ENCODE measurements at places on chromosomes 16 and 17.
A peak's percentile ranks its signal among the peaks of the same experiment; 100 is the strongest.

DNA sequence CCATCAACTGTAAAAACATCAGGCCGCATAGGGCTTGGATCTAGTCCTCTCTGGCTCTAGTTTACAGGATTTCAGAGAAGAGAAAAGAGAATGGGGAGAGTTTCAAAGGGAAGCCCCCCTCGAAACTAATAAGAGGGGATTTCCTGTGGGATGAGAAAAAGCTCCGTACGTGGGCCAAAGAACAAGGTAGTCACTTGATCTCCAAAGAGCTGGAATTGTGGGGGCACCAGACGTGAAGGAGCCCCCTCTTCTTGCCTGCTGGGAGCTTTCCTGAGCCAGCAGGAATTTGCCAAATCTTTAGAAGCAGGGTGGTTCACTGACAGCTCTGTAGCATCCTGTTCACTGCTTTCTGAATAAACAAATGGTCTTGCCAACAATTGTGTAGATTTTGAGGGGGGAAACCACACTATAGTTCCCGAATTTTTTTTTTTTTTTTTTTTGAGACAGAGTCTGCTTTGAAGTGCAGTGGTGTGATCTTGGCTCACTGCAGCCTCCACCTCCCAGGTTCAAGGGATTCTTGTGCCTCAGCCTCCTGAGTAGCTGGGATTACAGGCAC, 7.0 kb upstream of the TMIGD1 start:
- no peak for DNase-seq

- no peak for DNase-seq
Observed at GRCh38 chr17:36144981-36145729, 31.3 kb downstream of the TBC1D3B start.

DNA sequence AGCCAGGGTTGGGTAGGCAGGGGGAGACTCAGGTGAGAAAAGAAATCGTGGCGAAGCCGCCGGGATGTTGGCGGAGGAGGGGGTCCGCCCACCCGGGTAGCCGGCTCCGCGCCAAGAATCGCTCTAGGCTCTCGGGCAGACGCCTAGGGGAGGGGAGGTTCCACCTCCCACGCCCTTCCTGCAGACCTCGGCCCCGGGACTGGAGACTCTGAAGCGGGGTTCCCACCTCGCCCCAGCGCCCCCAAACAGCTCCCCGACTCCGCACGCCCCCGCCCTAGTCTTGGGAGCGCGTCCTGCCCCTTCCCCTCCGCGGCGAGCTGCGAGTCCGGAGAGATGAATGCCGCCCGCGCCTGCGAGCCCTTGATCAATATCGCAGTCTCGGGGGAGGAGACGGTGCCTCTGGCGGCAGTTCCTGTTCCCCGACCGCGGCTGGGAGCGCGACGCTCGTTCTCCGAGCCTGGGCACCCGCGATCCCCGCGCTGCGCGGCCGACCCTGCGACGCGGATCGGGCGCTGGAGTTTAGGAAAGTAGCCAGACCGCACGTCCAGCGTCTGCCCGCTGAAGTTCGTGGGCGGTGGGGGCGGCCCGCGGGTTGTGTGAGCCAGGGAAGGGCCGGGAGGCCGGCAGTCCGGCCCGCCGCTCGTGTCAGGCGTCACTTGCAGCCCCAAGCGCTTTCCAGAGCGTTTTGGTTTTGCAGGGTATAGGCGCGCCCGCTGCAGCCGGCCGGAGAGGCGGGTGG, 790 bp downstream of the CRHR1 start:
- no peak for DNase-seq

DNA sequence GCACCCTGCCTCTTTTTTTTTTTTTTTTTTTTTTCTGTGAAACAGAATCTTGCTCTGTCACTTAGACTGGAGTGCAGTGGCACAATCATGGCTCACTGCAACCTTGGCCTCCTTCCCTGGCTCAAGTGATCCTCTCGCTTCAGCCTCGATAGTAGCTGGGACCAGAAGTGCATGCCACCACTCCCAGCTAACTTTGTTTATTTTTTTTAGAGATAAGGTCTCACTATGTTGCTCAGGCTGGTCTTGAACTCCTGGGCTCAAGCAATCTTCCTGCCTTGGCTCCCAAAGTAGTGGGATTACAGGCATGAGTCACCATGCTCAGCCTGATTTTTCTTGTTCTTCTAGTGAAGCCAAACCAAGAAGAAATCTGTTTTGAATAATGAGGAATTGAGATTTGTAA, 25.0 kb downstream of the CDK12 start:
- DNase-seq, result no peak

DNA sequence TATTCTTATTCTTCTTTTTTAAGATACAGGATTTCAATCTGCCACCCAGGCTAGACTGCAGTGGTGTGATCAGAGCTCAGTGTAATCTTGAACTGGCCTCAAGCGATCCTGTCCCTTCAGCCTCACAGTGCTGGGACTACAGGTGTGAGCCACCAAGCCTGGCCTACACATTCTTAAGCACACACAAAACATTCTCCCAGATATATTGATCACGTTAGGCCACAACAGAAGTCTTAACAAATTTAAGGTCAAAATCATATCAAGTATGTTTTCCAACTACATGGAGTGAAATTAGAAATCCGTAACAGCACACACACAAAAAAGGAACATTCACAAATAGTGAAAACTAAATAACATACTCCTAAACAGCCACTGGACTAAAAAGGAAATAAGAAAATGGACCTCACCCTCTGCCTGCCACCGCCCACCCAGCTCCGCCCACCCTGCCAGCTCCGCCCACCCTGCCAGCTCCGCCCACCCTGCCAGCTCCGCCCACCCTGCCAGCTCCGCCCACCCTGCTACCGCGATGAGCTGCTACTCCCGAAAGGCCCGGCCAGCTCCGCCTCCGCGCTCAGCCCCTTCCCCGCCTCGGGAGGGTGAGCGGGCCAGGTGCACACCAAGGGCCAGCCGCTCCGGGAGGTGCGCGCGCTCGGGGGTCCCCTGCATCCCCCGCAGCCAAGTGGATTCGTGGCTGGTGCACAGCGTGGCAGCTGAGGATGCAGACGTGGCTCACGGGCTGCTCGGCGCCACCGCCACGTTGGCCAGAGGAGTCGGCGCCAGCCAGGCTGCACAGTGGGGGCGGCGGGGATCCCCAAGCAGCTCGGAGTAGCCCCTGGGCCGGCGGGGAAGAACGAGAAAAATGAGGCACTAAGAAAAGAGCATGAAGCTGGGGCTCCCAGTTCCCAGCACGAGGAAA, 41.2 kb downstream of the C16orf87 start:
- DNase-seq, result peak; percentile 70

- DNase-seq, result no peak
Observed at GRCh38 chr16:30561089-30561816, 3.1 kb upstream of the ZNF764 start.

GRCh38 chr16:80656711-80657150, 115.9 kb downstream of the DYNLRB2 start:
- peak; percentile 49 for DNase-seq

- DNase-seq, result no peak
Observed at GRCh38 chr17:69348429-69348828, 21.5 kb upstream of the ABCA5 start.

- no peak for DNase-seq
Observed at GRCh38 chr17:21303441-21304065, 19.0 kb downstream of the MAP2K3 start.

DNA sequence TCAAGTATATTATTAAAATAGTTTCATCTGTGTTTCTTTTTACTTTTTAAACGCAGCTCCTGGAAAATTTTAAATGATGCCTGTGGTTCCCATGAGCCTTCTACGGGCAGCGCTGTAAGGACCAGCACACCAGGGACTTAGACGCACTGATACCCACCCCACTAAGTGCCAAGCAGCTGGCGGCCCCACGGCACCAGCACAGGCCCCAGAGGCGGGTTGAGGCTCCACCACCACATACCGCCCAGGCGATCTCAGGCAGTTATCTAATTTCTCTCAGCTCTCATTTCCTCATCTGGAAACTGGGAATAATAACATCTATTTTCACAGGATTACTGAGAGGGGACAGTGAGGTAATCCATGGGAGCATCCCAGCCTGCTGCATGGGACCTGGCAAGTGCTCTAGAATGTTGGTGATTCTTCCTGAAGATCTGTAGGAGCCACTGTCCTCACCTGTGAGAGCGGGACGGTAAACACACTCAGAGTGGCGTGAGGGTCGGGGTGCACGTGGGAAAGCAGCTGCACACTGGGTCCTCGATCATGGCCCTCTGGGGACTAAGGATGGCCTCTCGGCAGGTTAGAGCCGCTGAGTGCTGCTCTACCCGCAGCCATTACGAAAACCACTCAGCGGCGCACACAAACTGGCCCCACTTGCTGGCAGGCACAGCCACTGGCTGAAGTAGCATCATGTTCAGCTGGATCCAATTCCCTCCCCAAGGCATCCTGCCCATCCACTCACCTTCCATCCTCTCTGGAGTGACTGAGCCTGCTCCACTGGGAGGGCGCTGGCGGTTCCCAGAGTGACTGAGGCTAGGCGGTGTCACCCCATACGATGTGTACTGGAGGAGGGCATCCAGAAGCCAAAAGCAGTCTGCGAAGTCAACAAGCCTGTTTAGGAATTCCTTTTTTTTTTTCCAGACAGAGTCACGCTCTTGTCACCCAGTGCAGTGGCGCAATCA, 17.6 kb upstream of the SLC38A8 start:
- no peak for DNase-seq

DNA sequence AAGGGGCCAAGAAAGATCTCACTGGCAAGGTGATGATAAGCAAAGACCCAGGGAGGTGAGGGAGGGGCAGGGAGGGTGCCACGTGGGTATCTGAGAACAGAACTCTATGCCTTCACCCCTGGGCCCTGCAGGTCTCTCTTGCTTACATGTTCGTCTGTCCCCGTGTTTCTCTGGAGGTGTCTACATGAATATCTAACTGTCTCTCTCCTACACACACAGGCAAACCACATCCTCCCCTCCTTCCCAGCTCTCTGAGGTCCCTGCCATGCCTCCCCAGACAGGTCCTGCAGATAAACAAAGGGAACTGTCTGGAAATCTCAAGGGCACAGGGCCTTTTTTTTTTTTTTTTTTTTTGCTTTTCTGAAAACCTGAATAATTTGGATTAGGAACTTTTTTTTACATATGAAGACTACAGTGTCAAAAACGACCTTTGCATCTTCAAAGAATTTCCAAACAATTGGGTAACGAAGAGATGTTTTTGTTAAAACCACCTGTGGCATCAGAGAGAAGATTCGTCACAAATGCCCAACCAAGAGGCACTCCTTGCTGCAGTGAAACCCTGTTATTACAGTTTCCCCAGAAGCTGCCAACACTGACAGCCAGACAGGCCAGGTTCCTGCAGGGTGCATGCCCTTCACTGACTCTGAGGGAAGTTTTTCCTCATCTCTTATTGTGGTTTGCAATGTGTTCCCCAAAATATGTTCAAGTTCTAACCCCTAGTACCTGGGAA, 17.8 kb downstream of the PLLP start:
- DNase-seq, result peak; percentile 84

- DNase-seq, result no peak
Observed at GRCh38 chr16:21642861-21643260, 9.5 kb downstream of the IGSF6 start.

DNA sequence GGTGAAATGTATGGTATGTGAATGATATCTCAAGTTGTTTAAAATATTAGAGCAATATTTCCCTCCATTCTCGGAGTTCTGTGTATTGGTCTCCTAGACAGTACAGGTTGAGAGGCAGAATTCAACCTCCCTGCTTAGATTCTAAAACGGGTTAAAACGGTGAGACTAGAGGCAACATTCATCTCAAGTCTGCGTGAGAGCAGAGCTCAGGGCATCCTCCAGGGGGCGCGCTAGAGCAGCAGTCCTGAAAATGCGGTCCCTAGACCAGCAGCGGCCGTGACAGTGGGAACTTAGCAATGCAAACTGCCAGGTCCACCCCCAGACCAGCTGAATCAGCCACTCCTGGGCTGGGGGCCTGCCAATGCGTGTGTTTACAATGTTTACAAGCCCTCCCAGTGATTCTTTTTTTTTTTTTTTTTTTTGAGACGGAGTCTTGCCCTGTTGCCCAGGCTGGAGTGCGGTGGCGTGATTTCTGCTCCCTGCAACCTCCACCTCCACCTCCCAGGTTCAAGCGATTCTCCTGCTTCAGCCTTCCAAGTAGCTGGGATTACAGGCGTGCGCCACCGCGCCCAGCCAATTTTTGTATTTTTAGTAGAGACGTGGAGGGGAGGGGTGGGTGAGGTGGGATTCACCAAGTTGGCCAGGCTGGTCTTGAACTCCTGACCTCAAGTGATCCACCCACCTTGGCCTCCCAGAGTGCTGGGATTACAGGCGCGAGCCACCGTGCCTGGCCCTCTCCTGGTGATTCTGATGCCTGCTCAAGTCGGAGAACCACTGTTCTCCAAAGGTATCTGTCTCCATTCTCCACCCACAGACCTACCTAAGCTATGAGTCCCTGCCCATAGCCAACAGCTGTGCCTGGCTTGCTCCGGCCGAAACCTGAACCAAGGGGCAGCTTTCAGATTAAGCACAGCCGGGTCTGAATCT, 24.2 kb downstream of the KLHL36 start:
- DNase-seq, result peak; percentile 85

DNA sequence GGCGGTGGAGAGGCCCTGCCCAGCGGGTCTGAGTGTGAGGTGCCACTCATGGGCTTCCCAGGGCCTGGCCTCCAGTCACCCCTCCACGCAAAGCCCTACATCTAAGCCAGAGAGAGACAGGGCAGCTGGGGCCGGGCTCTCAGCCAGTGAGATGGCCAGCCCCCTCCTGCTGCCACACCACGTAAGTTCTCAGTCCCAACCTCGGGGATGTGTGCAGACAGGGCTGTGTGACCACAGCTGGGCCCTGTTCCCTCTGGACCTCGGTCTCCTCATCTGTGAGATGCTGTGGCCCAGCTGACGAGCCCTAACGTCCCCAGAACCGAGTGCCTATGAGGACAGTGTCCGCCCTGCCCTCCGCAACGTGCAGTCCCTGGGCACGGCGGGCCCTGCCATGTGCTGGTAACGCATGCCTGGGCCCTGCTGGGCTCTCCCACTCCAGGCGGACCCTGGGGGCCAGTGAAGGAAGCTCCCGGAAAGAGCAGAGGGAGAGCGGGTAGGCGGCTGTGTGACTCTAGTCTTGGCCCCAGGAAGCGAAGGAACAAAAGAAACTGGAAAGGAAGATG, 11.2 kb downstream of the VASN start:
- DNase-seq, result peak; percentile 11

GRCh38 chr17:49766918-49767530, 3.1 kb upstream of the FAM117A start:
- no peak for DNase-seq

Data from naive thymus-derived CD4-positive, alpha-beta T cell (primary cell).